GM12864 (cell line): ENCODE measurements at places on chromosomes 4 and X.

DNA sequence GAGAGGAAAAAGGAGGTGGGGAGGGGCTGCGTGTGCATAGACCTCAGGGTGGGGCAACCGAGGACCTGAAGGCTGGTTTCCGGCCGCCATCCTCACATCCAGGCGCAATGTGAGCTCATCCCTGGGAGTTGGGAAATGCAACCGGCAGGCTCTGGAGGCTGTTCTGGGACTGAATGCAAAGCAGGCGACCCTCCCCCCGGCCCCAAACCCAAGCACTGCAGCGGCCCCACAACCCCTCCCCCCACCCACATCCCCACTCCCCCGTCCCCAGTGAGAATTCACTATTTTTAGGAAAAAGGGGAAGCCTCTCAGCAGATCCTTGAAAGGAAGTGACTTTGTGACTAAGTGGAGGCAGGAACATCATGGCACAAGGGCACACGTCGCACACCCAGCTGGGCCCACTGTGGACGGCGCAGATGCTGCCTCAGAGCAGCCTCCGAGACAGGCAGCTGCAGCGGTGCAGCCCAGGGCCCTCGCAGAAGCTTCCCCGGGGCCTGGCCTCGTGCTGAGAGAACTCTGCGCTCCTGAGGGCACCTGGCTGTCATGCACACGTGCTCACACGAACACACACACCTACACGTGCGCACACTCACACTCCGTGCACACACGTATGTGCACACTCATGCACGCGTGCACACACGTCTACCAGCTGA lies 1.3 kb upstream of the PDE6B start:
- no peak for DNase-seq

GRCh38 chrX:2500091-2500802 lies 529 bp downstream of the DHRSX start:
- no peak for DNase-seq

DNA sequence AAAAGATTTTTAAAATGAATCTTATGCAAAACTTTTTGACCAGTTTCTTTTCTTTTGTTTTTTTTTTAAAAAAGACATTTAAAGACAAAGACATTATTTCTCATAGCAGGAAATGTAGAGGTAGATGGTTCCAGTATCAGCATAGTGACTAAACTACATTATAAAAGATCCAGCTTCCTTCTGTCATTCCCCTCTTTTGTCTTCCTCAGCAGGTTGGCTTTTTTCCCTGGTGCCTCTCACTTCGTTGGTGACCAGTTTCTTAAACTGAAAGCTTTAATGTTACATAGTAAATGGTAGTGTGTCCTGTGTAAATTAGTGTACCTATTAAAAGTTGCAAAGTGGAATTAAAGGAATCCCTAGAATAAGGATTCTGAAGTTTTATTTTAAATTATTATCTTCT lies 36.1 kb downstream of the DCK start:
- DNase-seq: no peak

DNA sequence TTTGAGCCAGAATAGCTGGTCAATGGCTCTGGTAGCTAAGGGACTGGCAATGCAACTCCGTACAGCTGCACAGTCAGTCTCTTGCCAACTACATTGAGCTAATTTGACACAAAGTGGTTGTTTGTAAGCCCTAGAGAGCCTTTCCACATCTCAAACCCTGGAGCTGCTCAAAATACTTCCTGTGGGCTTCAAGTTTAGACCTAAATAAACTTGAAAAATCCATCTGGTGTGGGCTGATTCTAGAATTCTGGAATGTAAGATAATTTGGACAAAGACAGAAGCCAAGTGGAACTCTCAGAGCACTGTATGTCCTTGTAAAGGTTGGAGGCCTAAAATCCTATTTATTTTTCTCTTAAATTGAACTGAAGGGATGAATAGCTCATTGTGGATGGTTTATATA lies 380.8 kb downstream of the SPRY1 start:
- no peak for DNase-seq

DNA sequence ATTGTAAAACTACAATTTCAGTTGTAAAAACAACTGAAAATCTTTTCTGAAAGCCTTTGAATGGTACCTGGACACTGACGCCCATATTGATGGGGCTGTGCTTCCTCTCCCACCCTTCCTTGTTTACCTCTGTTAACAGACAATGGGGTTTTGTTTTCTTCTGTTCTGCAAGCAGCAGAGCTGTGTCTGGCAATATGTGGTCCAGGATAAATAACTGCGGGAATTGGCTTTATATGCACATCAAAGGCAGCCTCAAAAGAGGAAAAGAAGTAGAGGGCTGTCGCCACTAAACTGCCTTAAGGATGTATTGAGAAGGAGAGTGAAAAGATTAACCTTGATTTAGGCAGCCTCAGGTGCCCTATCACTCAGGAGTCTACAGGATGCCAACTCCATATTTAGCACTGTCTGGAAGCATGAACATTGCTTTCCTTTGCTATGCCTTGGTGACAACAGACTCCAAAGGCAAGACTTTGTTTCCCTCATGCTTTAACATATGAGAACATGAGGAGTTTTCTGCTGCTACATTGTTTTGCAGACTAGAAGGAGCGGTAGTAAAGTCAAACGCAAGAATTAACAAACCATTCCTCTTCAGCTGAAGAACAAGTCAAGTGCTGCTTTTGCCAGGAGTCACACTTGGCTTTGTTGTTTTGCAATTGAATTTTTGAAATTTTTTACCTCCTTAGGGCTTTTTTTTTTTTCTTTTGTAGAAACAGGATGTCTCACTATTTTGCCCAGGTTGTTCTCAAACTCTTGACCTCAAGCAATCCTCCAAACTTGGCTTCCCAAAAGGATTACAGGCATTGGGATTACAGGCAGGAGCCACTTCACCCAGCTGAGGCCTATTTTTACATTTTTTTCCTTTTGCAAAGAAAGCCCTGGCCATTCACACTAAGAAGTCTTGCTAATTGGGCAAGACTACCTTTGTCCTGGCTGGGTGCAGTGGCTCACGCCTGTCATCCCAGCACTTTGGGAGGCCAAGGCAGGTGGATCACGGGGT lies 3.0 kb downstream of the IL21 start:
- DNase-seq: no peak

DNA sequence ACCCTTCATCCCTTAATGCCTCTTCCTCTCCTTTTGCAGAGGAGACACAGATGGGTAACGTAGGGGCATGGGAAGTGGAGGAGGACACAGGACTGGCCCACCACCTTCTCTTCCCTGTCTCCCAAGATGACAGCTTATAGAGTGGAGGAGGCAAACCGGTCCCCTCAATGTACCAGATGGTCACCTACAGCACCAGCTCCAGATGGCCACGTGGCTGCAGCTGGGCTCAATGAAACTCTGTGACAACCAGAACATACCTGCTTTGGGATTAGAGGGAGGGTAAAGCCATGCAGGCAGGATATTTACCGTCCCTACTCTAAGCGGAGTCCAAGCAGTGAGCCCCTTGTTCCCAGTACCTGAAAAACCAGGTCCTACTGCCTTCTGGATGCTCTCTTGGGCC lies 7.5 kb upstream of the KLHL15 start:
- DNase-seq: no peak
